Activated CD8-positive, alpha-beta memory T cell treated with anti-CD3 and anti-CD28 coated beads for 1 hour (primary cell): ENCODE measurements at places on chromosomes 4 and X.

GRCh38 chr4:79334783-79335182 lies 8.9 kb upstream of the NAA11 start:
- no peak for DNase-seq

- no peak for DNase-seq
Measured at GRCh38 chr4:17370818-17371217, 141.1 kb downstream of the QDPR start.

GRCh38 chr4:7381221-7381889 lies 53.4 kb downstream of the PSAPL1 start:
- no peak for DNase-seq

- DNase-seq = no peak
Measured at GRCh38 chrX:85992811-85993229, 54.5 kb downstream of the CHM start.

- DNase-seq = no peak
Measured at GRCh38 chr4:114263233-114263632, 283.8 kb upstream of the ARSJ start.

DNA sequence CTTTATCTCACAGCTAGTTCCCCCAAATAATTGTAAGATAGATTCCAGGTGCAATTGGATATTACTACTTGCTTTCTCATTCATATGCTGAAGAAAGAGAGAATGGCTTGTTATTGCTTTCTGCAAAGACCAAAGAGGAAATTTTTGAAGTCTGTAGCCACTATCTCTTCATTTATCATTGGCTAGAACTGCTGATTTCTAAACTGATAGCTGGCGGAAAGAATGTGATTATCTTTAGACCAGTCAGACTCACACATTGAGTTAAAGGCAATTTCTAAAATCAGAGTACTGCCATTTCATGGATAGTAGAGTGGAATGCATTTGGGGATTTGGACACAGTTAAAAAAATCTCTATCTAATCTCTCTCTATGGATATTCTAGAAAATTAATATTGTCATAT lies 12.4 kb upstream of the TMPRSS11E start:
- DNase-seq = no peak

DNA sequence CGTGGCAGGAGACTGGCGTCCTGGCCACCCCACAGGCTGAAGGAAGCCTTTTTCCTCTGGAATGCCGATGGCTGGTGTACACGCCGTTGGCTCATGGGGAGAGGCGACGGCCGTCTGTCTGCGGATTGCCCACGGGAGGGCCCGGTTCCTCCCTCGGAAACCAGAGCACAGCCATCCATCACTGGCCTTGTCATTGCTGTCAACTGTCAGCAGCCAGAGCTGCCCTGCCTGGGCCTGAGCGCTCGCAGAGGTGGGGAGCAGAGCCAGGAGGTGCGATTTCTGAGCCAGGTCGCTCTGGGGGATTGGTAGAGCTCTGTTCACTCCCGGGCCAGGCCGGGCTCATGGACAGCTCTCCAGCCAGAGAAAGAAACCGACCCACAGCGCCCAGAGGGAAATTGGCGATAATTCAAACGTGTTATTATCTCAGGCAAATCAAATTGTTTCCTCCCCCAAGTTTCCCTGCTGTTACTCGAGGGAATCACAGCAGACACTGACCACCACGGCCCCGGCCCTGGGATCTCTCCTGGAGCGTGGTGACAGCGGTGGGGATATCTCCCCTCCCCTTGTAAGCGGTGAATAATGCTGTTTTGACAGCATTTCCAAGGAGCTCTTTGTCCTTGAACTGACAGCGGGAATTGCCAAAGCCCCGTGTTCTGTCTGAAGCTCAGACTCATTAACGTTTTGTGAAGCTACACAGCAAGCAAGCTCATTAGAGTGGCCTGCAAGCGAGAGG lies 220.9 kb upstream of the PSAPL1 start:
- DNase-seq = no peak

DNA sequence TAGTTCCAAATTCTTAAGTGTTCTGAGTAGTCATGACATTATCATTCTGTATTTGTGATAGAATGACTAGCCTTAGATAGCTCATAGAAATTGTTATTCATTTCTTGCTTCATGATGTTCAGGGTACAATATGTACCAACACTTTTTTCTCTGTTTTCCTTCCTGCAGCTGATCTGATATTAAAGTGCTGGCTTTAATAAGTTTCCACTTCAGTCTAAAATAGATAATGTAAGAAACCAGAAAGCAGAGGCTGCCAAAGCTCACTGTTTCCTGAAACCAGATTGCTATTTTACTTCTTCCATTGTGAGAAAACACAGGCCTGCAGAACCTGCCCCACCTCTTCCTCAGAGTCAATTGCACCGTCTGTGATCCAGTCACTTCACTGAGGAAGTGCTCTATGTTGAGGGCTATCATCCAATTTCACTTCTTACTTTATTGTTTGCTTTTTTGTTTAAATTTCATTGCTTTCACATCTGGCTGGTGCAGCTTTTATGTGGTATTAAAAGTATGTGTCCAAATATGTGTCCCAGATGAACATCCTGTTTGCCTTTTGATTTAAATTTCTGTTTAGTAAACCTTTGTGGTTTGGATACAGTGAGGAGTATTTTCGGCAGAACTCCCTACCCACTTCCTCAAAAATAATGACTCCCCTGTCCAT lies 652.1 kb downstream of the ANKRD50 start:
- DNase-seq = no peak

- DNase-seq = no peak
Measured at GRCh38 chr4:53061091-53061850, 199.2 kb downstream of the RASL11B start.

DNA sequence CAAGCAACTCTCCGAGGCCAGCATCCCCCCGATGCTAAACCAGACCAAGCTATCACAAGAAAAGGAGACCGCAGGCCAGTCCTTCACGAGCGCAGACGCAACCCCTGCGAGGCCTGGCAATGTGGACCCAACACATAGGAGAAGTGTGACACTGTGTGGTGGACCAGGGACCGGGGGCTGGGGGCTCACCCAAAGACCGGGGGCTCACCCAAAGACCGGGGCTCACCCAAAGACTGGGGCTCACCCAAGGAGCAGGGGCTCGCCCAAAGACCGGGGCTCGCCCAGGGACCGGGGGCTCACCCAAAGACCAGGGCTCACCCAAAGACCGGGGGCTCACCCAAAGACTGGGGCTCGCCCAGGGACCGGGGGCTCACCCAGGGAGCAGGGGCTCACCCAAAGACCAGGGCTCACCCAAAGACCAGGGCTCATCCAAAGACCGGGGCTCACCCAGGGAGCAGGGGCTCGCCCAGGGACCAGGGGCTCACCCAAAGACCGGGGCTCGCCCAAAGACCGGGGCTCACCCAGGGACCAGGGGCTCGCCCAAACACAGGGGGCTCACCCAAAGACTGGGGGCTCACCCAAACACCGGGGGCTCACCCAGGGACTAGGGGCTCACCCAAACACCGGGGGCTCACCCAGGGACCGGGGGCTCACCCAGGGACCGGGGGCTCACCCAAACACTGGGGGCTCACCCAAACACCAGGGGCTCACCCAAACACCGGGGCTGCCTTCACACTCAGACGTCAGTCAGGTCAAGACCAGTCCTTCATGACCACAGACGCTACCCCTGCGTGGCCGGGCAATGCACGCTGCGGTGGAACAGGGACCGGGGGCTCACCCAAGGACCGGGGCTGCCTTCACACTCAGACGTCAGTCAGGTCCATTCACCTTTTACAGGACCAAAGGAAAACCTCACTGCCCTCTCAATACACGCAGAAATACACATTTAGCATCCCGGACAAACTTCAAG lies 32.9 kb downstream of the PPP2R3B start:
- DNase-seq = no peak

- DNase-seq = no peak
Measured at GRCh38 chr4:7763788-7764187, 175.9 kb downstream of the AFAP1 start.

GRCh38 chr4:140094438-140095420 lies 59.3 kb downstream of the MAML3 start:
- DNase-seq = peak; percentile 27

- DNase-seq = no peak
Measured at GRCh38 chrX:16885628-16886027, 15.5 kb upstream of the RBBP7 start.

- DNase-seq = no peak
Measured at GRCh38 chr4:179145746-179146525, 1703.7 kb upstream of the AGA start.

DNA sequence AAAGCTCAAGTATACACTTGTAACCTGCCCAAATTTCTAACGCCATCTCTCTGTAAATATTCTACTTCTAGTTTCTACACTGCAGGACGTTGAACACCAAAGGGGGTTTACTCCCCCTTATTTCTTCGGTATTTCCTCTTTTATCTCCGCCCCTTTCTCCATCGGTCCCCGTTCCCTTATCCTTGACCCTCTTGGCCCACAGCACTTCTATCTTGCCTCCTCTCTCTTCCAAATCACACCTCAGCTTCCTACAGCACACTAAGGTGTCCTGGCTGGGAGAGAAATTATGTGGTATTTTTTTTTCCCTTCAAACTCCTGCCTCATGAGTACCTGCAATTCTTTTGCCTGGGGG lies 715 bp downstream of the ZMAT1 start:
- no peak for DNase-seq

- DNase-seq = no peak
Measured at GRCh38 chr4:81663368-81663767, 191.7 kb upstream of the RASGEF1B start.

- DNase-seq = no peak
Measured at GRCh38 chr4:6658209-6658595, 17.7 kb downstream of the MRFAP1 start.

DNA sequence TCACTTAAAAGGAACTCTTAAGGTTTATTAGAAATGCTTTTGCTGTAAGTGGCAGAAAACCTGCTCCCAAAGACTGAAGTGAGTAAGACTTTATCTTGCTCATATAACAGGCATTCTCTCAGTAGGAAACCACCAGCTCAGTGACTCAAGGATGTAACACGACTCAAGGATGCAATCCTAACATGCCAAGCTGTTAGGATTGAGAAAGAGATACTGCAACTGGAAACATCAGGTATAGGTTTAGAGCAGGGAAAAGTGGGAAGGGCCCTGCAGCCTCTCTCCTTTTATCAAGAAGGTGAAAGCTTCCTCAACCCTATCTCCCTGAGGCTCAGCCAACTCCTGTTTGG lies 11.9 kb upstream of the SLC9A7 start:
- no peak for DNase-seq

- no peak for DNase-seq
Measured at GRCh38 chrX:50618788-50619558, 148.3 kb upstream of the DGKK start.

DNA sequence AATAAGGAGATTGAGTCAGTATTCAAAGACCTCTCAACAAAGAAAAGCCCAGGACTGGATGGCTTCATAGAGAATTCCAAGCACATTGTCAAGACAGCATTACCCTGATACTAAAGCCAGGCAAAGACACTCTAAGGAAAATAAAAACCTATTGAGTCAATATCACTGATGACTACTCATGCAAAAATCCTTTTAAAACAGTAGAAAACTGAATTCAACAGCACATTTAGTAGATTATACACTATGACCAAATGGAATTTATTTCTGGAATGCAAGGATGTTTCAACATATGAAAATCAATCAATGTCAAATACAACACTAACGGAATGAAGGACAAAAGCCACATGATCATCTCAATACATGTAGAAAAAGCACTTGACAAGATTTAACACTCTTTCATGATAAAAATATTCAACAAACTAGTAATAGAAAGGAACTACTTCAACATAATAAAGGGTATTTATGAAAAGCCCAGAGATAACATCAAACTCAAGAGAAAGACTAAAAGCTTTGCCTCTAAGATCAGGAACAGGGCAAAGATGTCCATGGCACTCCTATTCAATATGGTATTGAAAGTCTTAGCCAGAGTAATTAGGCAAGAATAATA lies 633.3 kb downstream of the ANKRD50 start:
- no peak for DNase-seq

DNA sequence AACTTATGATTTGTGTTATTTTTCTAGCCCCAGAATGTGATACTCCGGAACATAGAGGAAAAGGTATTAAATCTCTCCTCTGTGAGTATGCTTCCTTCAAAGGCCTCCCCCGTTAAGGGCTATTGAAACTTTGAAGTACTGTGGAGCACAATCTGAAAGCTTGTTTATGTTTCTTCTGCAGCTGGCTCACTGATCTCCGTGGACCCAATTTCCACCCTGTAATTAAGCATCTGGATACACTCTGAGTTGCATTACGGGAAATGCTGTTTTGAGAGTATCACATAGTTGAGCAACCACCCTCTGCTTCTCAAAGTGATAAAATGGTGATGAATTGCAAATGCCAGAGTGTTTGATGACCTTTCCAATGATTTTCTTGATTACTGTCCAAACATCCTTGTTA lies 296.8 kb upstream of the PABPC5 start:
- DNase-seq = no peak

DNA sequence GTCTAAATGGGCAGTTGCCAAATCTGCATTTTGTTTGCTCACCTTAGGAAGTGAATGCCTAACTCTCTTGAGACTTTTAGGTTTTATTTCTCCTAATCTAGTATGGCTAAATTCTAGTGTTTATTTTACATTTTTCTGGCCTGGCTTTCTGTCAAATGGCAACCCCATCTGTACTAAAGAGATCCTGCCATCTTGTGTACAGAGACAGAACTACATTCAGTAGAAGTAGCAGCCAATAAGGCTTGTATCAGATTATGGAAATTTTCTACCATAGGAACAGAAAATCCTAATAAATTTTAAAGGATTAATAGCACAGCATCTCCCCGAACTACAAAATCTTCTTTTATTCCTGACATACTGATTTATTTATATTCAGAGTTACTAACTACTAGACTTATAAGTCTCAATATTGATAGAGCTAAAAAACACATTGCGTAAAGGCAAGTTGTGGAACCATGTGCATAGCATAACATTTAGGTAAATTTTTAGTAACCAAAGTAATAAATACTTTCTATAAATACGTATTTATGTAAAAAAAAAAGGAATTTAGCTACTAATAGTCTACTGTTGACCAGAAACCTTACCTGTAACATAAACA lies 45.5 kb downstream of the TMEM144 start:
- DNase-seq = no peak

DNA sequence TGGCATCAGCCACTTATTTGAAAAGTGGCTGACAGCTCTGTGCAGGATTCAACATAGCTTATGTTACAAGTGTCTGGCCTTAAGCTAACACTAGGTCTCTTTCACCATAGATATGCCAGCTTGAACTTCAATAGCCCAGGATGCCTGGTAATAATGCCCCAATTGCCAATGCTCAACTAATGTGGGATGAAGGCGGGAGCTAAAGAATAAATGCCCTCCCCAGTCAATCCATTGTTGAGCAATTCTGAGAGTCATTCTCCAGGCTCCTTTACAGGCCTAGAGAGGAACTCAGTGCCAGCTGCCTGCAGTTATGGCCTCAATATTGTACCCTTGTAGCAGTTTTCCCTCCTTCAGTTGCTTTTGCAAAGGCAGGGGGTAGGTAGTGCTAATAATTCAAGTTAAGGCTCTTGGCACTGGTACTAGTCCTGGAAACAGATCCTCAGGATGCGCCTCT lies 460.2 kb downstream of the GABRG1 start:
- DNase-seq = no peak

DNA sequence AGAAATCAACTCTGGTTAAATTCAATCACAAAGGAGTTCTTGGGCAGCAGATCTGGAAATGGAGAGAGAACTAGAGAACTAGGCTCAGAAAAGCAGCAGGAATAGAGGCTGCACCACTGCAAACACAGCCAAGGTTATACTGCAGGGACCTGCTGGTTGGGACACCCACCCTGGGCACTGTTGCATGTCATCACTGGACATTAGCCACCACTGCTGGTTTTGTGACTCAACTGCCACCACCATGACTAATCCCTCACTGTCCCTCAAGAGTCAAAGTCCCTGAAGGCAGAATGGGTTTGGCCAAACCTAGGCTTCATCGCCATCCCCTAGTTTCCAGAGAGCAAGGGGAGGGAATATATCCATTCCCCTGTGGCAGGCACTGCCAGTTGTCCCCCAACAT lies 38.1 kb upstream of the IRAK1 start:
- no peak for DNase-seq
